HT-29 (cell line): ENCODE measurements at places on chromosomes 7 and 10.

- no peak for DNase-seq
These were observed 3.7 kb downstream of the EN2 start for GRCh38 chr7:155461631-155462030.

DNA sequence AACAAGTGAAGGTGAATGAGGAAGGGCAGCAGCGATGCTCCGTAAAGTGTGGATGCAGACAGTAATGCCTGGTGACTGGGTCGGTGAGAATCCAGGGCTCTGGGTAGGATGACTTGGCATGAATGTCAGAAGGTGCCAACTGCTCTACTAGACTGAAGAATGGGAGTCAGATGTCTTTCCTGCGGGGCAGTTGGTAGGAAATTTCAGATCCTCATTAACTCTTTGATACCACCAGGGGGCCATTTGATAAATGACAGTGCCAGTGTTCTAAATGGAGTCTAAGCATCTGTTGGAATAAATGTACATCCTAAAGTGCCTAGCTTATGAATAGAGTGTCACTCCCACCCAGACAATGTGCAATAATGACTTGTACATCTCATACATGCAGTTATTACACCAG lies 462.0 kb downstream of the GRM8 start:
- peak; percentile 25 for DNase-seq

GRCh38 chr7:106644999-106645398 lies 16.0 kb downstream of the CCDC71L start:
- no peak for DNase-seq

GRCh38 chr10:5534051-5534821 lies 9.5 kb downstream of the CALML3 start:
- DNase-seq = peak; percentile 35
